NT2/D1 (cell line): ENCODE measurements at places on chromosomes 13 and 19.

- no peak for DNase-seq
Observed at GRCh38 chr13:77239312-77239711, 87.6 kb downstream of the MYCBP2 start.

GRCh38 chr13:21069561-21070004 is 8.2 kb upstream of the LATS2 start:
- DNase-seq: no peak

- no peak for DNase-seq
Observed at GRCh38 chr13:96475103-96475502, 385.2 kb downstream of the HS6ST3 start.

DNA sequence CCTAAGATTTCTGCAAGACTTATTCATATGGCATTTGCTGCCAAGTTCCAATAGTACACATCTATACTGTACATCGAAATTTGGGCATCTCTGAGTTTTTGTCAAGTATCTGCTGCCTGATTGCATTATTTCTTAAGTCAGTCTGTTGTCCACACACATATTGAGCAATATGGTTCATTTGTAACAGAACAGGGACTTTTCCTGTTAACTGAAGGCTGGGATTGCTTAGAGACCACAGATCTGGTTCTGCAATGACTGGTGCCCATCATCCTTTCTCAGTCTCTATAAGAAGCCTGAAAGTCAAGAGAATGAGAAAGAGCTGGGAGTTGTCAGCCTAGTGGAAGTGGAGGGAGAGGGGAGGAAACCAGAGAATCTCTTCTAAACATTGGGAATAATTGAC is 22.5 kb upstream of the MYCBP2 start:
- no peak for DNase-seq

GRCh38 chr19:2775556-2776430 is 7.3 kb downstream of the SGTA start:
- DNase-seq: no peak

DNA sequence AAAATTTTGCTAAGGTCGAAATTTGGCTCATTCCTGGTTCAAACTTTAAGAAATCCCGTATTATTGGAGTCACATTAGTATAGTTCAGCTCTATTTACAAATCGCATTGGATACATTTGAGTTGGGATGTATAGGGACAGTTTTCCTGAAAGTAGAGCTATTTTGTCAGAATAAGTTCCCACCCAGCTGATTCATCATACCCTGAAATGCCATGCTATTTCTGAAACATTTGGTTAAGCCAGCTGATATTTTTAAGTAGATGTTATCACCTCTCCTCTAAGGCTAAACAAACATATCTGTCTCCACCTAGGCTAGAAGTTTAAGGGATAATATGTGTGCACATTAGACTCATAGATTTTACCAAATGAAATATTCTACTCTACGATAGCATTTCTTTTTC is 226.2 kb upstream of the ARGLU1 start:
- DNase-seq: no peak

DNA sequence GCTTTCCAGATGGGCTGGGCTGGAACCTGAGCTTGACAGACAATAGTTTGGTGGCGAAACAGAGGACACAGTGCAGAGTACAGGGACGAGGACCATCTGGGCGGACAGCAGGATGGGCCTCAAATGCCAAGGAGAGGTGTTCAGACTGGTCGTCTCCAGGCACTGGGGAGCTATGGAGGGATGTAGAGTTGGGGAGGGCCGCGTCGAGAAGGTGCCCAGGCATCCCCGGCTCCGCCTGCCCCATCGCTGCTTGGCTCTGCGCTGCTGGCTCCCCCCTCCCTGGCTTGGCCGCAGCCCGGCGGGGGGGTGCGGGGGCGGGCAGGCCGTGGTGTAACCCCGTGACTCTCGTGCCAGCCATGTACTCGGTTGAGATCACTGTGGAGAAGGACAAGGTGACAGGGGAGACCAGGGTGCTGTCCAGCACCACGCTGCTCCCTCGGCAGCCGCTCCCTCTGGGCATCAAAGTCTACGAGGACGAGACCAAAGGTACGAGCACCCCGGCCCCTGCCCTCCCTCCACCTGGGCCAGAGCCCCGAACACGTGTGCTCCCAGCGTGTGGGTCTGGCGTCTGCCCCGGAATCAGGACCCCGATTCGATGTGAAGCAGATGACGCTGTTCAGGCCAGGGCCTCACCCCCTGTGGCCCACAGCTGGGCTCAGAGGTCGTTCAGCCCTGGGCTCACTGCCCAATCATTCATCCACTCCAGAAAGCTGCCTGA is 10.8 kb upstream of the MISP start:
- no peak for DNase-seq

- DNase-seq: no peak
Observed at GRCh38 chr13:94827566-94827965, 115.2 kb upstream of the SOX21 start.

- no peak for DNase-seq
Observed at GRCh38 chr19:4504297-4504701, 14.0 kb downstream of the PLIN4 start.

- DNase-seq: no peak
Observed at GRCh38 chr13:114324334-114324733, 10.0 kb downstream of the CHAMP1 start.

DNA sequence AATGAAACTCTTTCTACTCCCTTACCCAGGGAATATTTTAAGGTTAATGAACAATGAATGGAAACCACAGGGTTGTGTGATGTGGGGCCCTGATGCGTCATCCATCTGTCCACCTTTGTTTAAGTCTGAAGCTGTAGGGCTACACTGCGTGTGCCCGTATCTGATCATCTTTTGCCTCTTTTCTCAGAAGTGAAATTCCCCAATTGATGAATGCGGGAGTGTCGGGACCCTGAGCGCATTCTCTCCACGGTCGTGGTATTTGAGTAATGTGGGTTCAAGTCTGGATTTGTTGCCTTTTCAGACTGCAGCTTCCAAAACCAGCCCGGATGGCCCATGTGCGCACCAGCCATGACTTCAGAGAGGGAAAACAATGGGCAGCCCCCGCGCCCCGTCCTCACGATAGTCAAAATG is 112.3 kb downstream of the COL4A2 start:
- DNase-seq: no peak

GRCh38 chr19:36086326-36086725 is 24.6 kb upstream of the OVOL3 start:
- no peak for DNase-seq

GRCh38 chr19:47779524-47780214 is 1.2 kb downstream of the SELENOW start:
- no peak for DNase-seq

DNA sequence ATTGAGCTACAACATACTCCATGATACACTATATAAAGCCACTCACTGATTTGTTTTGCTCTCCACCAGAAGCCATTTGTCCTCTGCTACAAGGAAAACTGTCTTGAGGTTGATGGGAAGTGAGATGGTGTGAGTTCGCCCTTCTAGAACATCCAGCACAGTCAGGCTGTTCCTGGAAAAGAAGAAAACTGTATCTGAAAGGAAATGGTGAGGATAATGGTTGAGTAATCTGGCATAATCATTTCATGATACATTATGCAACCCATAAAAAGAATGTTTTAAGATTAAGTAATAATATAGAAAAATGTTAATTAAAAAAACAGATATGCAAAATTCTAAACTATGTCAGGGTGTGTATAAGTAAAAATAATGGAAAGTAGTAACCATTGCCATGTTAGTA is 233.9 kb downstream of the RGCC start:
- DNase-seq: no peak

GRCh38 chr13:34412817-34413375 is 529.2 kb upstream of the NBEA start:
- no peak for DNase-seq

- DNase-seq: no peak
Observed at GRCh38 chr19:48735031-48735615, 5.3 kb downstream of the RASIP1 start.

DNA sequence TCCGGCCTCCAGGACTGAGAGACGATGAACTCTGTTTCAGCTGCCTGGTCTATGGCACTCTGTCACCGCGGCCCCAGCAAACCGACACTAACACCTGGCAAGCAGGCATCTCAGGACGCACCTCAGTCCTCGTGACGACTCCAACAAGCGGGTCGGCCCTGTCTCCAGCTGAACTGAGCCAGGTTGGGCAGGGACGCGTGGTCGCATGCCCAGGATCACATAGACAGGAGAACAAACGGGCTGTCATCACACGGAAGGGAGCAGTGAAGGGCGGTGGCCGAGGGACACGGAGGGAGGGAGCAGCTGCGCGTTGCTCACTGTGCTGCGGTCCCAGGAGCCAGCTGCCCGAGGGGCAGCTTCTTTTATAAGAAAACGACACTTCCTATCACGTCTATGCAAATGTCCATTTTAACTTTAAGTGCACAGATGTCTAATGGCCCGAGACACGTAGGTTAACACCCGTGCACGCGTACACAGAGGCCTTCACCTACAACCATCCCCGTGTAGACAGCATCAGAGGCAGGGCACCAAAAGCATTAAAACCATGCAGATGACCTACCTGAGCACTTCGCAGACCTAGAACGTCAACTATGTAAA is 8.9 kb downstream of the SGTA start:
- DNase-seq: no peak

- no peak for DNase-seq
Observed at GRCh38 chr13:48579165-48579918, 46.5 kb upstream of the RCBTB2 start.

- DNase-seq: no peak
Observed at GRCh38 chr13:59834801-59835200, 328.9 kb downstream of the DIAPH3 start.

- no peak for DNase-seq
Observed at GRCh38 chr13:39881887-39882286, 226.4 kb downstream of the COG6 start.

- peak; percentile 9 for DNase-seq
Observed at GRCh38 chr13:35818633-35819067, 312.5 kb downstream of the DCLK1 start.

DNA sequence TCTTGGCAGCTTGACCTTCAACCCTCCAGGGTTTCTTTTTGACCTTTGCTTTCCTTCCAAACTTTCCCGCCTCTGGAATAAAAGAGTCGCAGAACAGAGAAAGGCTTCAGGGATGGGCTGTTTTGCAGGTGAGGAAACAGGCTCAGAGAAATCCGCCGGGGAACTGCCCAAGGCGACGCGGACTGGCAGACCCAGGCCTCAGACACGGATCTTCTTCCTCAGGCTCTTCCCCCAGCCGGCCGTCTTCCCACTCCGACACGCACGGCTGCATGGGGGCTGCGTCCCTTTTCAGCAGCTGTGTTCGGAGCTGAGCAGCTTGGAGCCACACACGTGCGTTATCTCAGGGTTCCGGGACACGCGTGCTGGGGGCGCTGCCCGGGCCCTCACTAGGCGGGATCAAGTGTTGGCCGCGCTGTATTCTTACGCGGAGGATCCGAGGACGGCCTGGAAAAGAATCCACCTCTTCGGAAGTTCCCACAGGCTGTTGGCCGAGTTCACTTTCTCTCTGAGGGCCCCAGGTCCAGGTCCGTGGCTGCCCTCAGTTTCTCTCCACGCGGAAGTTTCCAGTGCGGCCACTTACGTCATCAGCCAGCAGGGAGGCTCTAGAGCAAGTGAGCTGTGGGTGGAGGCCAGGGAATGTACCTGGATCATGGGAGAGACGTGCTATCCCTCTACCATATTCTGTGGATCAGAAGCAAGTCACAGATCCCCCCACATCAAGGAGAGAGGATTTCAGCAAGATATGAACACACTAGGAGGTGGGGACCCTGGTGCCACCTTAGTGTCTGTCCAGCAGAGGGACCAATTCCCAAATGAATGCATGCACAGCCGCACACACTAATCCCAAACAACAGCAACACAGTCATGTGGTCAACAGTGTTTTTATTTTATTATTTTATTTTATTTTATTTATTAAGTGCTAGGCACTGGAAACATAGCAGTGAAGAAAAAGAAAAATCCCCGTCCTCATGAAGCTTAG is 100.4 kb downstream of the ING1 start:
- DNase-seq: no peak

- no peak for DNase-seq
Observed at GRCh38 chr13:59360108-59360507, 803.6 kb downstream of the DIAPH3 start.

DNA sequence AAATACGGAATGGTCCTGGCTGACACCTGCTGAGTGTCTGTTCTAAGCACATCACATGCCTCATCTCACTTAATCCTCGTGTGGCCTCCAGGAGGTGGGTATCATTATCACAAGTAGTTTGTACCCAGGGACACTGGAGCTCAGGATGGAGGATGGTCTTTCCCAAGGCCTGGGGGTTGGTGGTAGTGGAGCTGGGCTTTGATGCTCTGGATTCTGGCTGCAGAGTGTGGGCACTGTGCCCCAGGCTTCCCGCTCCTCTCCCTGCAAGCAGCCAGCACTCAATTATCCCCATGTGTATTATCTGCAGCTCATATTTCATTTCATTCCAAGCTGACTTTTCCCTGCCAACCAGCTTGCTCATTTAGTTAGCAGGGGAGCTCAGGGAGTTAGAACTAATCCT is 52.1 kb downstream of the SIAH3 start:
- no peak for DNase-seq

- no peak for DNase-seq
Observed at GRCh38 chr13:113499936-113500335, 9.4 kb upstream of the DCUN1D2 start.

DNA sequence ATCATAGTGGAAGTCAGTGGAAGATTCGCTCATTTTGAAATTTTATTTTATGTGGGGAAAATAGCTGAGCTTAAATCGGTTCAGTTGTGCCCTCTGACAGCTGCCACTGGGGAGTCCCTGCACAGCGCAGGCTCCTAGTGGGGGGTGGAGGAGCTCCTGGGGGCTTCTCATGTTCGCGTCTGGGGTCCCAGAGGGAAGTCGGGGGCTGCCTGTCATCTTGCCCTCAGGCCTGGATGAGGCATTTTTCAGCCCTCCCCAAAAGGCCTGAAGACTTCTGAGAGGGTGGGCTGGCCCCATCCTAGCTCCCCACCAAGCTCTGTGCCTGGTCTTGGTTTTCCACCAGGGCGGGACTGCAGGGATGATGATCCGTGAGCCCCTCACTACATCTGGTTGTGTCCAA is 82.1 kb downstream of the CHST8 start:
- no peak for DNase-seq

DNA sequence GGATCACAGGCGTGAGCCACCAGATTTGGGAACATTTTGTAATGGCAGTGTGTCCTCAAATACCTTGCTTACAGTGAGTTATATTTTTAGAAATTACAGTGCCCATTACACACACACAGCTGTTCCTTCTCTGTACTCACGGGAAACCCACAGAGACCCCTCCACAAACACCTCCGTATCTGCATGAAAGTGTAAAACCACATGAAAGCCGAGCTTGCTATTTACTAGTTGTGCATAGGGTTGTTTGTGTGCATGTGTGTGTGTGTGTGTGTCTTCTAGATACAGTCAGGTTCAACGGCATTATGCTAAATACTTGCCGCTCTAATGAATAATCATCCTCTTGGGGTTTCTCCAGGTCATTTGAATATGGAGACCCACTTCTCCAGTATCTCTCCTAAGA is 22.3 kb upstream of the LILRA2 start:
- DNase-seq: no peak
